ENCODE measurements at places on chromosomes 13 and 19. TPM values are rescaled to one million over a fixed set of nuclear protein-coding genes. Genes with fewer than 3 reads are reported as not detected.

DNA sequence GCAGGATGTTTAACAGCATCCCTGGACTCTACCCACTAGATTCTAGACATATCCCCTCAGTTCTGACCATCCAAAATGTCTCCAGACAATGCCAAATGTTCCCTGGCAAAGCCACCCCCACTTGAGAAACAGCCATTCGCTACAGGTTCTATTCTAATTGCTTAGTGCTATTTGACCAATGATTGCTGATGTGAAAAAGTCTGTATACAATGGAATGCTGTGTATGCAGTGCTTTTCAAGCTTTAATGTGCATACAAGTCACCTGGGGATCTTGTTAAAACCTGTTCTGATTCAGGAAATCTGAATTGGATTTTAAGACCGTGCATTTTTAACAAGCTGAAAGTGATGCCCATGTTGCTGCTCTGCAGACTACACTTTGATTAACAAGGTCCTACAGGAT is 331.8 kb upstream of the KLF12 start:
- DNase-seq: no peak

GRCh38 chr13:93216122-93216521 is 10.5 kb upstream of the GPC6 start:
- DNase-seq: no peak

DNA sequence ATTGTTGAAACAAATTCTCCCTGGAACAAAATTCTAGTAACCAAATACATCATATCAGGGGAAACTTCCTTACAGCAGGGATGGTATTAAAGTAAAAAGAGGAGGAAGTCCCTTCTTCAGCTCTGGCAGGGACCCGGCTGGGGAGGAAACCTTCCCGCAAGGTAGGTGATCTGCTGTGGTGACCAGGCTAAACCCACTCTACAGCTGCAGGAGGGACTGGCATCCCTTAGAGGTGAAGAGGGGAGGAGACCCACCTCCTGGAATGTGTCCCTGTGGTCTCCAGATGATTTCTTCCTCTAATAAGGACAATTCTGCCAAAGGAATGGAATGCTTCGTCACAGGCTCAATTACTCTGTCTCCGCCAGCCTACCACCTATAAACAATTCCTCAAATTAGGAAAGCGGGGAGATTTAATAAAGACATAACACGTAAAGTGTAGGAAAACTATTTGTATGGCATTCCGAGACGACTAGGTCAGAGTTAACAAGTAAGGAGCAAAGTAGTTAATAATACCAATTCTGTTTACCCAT is 637 bp upstream of the PDS5B start:
- DNase-seq: no peak

- DNase-seq: no peak
Measured at GRCh38 chr13:48411147-48411794, 1.6 kb downstream of the LPAR6 start.

DNA sequence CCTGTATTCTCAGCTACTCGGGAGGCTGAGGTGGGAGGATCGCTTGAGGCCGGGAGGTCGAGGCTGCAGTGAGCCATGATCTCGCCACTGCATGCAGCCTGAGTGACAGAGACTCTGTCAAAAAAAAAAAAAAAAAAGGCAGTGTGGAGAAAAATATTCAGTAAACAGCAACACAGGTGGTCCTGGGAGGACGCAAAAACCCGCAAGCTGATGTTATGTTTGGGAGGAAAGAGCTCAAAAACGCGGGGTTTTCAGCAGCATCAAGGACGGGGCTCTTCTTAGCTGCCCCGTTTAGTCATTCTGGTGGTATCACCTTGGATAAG is 599 bp upstream of the ZNF784 start:
- DNase-seq: no peak

DNA sequence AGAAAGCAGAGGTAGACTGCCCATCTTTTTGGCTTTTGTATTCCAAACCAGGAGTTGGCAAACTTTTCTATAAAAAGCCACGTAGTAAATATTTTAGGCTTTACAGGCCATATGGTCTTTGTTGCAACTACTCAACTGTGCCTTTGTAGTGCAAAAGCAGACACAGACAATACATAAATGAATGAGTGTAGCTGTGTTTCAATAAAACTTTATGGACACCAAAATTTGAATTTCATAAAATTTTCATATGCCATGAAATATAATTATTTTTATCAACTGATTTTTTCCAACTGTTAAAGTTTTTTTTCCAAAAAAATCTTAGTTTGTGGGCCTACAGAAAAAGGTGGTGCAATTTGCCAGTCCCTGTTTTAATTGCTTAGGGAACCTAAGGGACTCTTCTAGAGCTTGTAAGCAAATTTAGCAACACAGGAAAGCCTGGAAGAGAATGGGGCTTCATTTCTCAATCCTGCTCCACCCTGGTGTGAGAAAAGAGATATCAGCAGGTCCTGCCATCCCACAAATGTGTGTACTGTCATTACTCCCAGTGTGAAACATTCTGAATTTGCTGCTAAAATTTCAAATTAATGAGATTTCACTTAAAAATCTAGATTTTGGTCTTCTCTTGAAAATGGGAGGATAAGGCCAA is 194.2 kb downstream of the RGCC start:
- no peak for DNase-seq

- DNase-seq: peak; percentile 95
Measured at GRCh38 chr13:77516342-77516789, 19.1 kb upstream of the SCEL start.

GRCh38 chr13:32316028-32316339 is 676 bp downstream of the BRCA2 start:
- DNase-seq: no peak

DNA sequence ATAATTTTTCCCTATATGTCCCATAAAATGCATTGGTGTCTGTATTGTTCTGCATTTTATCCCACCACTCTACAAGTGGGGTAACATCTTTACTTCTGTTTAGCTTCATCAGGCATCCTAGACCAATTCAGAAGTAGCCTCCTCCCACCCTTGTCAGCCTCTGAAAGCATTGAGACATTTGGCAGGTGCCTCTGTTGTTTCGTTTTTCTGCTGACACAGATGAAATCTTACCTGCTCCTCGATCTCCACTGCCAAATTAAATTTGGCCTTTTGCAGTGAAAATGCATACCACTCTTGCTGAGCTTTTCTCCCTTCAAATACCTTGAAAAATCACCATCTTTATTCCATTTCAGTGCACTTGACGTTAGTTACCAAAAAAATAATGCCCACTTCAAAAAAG is 83.5 kb upstream of the STARD13 start:
- DNase-seq: no peak

DNA sequence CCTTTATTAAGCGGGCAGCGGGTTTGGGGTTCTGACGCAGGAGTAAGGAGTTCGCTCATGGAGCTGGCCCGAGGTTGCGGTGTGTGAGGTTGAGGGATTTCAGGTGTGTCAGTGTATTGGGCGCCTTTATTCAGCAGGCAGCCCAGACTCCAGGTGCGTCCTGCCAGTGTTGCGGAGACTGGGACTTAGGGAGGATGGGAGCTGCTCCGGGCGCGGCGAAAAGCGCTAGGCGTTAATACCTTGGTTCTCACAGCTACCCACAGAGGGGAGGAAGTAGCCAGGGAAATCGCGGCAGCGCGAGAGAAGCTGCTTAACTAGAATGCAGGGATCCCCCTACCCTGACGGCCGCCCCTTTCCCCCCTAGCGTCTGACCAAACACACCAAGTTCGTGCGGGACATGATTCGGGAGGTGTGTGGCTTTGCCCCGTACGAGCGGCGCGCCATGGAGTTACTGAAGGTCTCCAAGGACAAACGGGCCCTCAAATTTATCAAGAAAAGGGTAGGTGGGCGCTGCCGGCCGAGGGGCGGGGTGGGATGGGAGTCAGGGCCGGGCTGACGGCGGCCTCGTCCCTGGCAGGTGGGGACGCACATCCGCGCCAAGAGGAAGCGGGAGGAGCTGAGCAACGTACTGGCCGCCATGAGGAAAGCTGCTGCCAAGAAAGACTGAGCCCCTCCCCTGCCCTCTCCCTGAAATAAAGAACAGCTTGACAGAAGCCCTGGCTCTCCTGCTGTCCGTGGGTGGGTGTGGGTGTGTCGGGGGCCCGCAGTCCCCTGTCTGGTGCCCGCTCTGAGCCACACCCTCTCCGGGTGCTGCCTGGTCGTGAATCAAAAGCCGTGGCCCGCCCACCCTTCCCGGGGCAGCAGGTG is 1.1 kb downstream of the RPL36 start:
- DNase-seq: no peak

DNA sequence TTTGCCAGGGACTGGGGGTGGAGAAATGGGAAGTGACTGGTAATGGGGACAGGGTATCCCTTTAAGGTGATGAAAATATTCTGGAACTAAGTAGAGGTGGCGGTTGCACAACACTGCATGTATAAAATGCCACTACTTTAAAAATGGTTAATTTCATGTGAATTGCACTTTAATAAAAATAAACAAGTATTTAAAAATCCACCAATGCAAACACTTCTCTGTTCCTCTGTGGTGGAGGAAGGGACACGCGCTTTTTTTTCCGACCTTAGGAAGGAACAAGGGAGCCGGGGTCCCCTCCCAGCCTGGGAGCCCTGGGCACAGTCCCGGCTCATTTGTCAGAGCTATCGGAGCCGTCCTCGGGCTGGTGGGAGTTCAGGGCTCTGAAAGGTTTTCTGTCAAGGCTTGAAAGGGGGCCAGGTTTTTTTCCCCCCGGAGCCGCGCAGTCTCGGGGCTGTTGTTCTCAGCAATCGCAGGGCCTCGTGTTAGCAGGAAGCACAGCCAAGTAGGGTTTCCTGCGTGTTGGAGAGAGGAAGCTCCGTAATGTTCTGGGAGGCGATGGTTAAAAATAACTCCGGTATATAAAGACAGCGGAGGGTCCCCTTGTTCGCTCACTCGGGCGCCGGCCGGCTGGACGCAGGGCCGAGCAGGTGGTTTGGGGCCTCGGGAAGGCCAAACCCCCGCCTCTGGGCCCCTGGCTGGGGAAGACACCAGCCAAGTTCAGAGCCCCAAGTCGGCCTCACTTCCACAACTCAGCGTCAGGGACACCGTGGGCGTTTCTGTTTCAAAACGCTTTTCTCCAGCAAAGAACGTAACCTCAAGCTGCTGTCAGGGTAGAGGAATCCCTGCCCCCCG is 41.2 kb upstream of the KLF2 start:
- no peak for DNase-seq

GRCh38 chr19:51520728-51521127 is 10.7 kb downstream of the SIGLEC6 start:
- DNase-seq: no peak

DNA sequence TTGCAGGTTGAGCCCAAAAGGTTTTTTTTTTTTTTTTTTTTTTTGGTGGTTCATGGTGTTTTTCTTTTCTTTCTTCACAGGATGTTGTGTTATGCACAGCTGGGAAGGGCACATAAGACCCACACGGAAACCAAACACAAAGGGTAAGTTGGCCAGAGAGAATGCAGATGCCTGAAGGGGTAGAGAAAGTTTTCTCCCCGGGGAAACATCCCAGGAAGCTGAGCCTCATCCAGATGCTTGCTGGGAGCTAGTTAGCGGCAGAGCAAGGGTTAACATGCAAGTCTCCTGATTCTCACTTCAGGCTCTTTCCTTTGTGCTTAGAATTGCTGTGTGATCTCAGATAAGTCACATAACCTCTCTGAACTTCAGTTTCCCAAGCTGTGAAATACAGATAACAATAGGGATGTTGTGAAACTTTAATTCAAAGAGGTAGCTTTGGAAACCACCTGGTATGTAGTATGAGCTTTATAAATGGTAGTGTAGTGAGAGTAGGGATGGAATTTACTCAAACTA is 3.1 kb downstream of the ADGRE1 start:
- no peak for DNase-seq

DNA sequence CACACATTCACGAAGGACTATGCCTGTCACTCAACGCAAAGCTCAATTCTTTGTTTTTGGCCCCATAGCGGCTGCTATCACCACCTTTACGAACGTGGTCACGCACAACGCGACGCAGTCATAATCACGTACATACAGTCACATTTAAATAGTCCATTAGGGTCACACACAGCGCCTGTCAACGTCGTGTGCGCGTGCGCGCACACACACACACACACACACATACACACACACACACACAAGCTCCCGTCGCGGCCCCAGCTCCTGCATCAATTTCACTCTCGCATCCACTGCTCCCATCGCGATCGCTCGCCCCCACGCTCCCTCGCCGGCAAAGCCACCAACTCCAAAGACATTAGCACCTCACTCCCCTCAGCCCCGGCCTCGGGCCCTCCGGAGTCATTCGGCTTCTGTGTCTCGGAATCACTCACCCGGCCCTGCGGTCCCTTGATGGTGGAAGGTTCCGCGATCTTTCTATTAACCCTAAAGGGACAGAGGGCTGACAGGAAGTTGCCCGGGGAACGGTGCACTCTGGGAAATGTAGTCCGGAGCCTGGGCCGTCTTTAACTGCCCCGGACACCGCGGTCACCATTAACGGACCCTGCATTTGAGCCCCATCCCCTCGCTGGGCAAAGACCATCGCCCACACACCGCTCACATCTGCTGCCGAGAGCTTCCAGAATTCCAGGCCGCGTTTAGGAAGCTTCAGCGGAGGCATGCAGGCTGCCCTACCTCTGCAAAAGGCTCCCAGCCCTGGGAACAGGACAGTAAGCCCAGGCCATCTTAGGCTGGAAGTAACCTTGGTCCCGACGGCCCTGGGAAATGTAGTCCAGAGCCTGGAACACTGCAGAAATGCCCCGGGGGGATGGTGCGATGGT is at the start of gene ZNF790:
Gene ZNF790, minus strand, starts transcription at position 482 of the 878 bp plus-strand sequence. CDS start 12,768 bp downstream, outside the sequence.
- DNase-seq: peak; percentile 75

- DNase-seq: no peak
Measured at GRCh38 chr13:41774605-41775218, 186.2 kb downstream of the VWA8 start.

- no peak for DNase-seq
Measured at GRCh38 chr13:32968793-32969192, 47.4 kb upstream of the KL start.

DNA sequence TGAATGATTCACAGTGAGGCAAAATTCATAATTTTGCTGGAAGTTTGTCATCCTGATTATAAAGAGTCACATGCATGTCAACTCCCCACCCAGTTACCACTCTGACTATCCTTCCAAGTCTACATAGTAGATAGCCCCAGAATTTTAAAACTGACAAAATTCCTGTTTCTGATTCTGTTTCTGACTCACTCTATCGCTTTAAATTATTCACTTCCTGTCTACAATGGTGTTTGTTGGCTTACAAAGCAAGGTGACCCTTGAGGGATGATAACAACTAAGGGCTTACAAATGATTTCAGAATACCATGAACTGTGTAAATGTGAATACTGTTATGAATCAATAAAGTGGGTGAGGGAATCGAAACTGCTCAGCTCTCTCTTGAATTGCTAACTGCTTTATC is 98.7 kb upstream of the KL start:
- no peak for DNase-seq

- no peak for DNase-seq
Measured at GRCh38 chr19:18932216-18932841, 8.7 kb downstream of the HOMER3 start.

- no peak for DNase-seq
Measured at GRCh38 chr13:75419656-75420055, 62.3 kb downstream of the TBC1D4 start.

The ZNF471 gene
- 2.8 TPM for total RNA-seq

The LIM2 gene
- not detected for total RNA-seq

The MEIOSIN gene
- not detected for total RNA-seq

The CGB7 gene
- total RNA-seq: 5.5 TPM

The RASAL3 gene
- not detected for total RNA-seq

The CKM gene
- total RNA-seq: not detected

The PTBP1 gene
- total RNA-seq: 349 TPM

The FAM174C gene
- 58.5 TPM for total RNA-seq

The KLK2 gene
- total RNA-seq: not detected

The GRIK5 gene
- total RNA-seq: 14.2 TPM

The ZNF729 gene
- 0.14 TPM for total RNA-seq
